ENCODE measurements at places on chromosomes 6 and 20.

DNA sequence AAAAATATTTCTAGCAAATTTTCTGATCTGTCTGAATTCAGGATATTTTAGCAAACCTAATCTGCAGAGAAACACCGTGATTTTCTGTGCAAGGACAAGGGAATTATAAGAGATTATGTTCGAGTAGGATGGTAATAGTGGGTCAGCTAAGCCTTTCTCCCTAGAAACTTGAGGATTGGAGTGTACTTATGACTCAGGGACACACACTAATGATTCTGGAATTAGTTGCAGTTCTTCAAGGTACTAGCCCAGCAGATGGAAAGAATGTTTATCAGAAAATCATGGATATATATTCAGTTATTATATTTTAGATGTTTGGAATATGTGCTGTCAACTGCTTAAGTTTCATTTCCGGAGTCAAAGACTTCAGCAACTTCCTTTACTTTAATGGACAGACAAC, 177.1 kb upstream of the MAP3K7 start:
- no peak for DNase-seq

GRCh38 chr6:124285146-124285545, 481.5 kb downstream of the NKAIN2 start:
- no peak for DNase-seq

GRCh38 chr6:164845773-164846172, 463.6 kb downstream of the C6orf118 start:
- no peak for DNase-seq

DNA sequence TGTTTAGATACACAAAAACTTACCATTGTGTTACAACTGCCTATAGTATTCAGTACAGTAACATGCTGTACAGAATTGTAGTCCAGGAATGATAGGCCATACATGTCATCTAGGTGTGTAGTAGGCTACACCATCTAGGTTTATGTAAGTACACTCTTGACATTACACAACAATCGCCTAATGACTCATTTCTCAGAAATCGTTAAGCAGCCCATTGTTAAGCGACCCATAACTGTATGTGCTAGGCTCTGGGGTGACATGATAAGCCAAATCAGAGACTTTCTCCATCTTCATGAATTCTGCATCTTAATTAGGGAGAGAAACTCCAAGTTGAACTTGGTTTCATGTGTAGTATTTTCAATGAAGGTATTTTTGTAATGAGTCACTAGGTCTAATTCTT, 17.2 kb downstream of the STK35 start:
- no peak for DNase-seq

DNA sequence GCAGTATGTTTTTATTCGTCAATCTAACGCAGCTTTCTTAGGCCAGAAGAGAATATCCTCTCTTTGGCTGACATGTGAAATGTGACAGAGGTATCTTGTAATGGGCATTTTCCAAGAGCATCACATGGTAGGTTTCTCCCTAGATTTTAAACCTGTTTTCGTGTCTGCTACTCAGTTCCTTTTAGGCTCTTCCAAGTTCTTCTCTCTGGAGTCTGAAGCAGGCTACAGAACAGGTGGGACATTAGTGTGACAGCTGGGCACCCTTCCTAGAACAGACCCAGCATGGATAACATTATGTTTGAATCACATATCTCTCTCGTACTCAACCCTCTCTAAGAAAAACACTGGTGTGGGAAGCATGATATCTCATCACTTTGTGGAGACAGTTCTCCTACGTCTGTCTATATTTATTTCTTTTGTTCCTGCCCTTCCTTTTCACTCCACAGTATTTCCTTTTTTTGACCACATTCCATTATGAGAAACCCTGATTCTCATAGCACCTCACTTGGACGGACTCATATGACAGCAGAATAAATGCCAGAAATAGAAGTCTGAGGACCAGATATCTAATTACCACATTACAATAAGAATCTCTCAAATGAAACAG, 263.4 kb downstream of the NKAIN2 start:
- DNase-seq: no peak

DNA sequence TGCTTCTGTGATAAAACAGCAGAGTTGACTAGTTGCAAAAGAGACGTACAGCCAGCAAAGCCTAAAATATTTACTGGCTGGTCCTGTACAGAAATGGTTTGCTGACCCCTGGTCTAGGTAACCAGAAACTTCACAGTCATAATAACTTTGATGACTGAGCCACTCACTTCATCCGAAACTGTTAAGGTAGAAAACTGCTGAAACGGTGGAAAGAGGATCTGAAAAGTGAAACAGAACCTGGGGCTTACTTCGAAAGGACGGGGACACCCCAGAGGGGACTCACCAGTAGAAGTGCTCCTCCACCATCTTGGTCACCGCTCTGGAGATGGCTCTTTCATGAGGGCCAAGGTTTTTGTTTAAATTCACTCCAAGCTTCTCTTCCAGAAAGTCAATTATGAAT, 16.4 kb downstream of the FAXC start:
- DNase-seq: no peak

DNA sequence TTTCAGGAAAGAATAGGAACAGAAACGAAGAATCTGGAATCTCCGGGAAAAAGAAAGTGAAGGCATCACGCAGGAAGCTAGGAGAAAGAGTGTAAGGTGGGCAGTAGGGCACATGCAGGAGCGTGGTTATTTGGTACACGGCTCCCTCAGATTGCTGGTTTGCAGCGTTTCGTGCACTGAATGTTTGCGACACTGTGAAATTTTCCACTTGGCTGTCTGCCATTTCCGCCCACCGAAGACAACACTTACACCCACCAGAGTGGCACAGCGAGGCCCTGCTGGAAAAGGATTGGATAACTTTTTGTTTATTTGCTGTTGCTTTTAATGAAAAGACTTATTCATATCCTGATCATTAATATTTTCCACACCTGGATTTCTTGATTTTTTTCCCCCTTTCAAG, 248.3 kb downstream of the GMPR start:
- DNase-seq: peak; percentile 25

DNA sequence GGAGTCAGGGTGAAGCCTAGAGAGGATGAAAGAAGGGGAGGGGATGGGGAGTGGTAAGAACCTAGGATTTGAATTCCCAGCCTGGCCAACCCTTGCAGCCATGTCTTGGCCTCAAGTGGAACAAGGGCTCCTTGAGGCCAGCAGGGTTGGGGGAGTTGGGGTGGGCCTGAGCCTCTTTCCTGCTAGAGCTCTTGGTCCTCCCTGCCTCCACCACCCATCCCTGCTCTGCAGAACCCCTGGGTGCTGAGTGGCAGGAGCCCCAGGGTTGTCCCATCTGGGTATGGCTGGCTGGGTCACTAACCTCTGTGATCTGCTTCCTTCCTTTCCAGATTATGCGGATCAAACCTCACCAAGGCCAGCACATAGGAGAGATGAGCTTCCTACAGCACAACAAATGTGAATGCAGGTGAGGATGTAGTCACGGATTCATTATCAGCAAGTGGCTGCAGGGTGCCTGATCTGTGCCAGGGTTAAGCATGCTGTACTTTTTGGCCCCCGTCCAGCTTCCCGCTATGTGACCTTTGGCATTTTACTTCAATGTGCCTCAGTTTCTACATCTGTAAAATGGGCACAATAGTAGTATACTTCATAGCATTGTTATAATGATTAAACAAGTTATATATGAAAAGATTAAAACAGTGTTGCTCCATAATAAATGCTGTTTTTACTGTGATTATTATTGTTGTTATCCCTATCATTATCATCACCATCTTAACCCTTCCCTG, 8.3 kb downstream of the VEGFA start:
- DNase-seq: no peak

DNA sequence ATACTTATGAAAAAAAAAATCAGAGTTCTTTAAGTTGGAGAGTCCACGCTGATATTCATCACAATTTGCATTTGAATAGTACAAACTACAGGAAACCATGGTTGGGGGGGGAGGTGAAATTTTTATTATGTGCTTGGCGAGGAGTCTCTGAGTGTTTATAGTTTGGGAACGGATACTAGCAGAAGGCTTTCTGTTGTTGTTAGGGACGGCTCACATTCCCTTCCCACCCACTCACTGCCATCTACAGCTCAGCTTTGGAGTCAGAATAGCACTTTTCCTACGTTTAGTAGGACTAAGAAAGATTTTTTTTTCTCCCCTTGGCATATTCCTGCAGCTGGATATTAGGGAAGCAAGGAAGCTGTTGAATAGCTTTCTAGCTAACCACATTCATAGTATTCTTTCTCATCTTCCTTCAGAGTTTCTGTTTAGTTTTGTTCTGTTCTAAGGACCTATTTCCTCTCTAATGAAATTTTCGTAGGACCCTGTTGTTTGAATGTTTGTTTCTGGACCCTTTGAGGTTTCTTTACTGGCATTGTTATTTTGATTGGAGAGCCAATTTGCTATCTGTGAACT, 235.1 kb upstream of the ZNF217 start:
- DNase-seq: no peak

GRCh38 chr6:169913096-169913638, 161.7 kb downstream of the ERMARD start:
- DNase-seq: no peak

- DNase-seq: peak; percentile 6
Observed at GRCh38 chr6:34284563-34285447, 36.0 kb upstream of the SMIM29 start.

DNA sequence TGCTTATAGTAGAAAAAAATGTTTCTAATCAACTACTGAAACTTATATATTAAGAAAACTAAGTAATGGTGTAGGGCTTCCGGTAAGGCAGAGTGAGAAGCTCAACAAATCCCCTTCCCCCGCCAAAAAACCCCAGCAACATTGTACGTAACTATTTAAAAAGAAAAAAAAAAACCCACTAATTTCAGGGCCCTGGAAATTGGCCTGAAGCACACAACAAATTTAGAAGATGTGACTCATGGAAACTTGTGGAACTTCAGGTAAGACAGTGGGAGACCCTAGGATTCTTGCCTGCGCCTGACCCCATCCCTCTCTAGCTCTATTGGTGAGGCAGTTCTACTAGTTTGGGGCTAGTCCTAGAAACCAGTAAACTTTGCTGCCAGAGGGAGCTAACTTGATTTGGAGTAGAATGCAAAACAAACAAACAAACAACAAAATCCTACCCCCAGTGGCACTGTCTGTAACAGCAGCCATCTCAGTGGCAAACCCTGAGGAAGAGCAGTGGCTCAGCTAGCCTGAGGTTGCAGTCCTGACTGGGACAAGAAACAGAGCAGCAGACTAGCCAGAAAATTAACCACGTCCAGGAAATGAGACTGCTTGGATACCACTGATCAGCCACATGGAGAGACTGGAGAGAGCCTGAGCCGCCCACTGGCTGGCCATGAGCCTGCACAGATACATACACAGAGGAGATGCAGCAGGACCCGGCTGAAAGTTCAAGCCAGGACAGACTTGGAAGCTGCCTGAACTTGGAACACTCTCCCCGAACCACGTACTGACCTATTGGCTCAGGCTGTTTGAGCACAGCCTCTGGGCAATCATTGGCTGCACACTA, 135.1 kb downstream of the TBXT start:
- DNase-seq: no peak

GRCh38 chr6:34473967-34474366, 8.1 kb downstream of the PACSIN1 start:
- no peak for DNase-seq

- DNase-seq: no peak
Observed at GRCh38 chr6:51459958-51460357, 627.5 kb downstream of the PKHD1 start.

GRCh38 chr6:25623879-25624278, 28.1 kb upstream of the SCGN start:
- no peak for DNase-seq

DNA sequence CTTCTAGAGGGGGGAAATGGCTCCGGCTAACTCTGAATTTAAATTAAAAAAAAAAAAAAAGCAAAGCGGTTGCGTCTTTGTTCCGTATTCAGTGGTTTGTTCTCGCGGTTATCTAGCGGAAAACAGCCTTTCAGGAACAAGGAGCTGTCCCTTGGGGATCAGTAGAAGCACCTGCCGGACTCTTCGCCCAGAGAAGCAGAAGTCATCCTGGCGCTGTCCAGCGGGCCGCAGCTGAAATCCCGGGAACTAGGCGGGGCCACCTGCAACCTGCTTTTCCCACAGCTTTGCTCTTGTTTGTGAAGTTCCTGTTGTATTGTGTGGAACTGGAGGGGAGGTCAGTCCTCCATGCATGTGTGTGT, 43.9 kb upstream of the GJE1 start:
- DNase-seq: no peak

DNA sequence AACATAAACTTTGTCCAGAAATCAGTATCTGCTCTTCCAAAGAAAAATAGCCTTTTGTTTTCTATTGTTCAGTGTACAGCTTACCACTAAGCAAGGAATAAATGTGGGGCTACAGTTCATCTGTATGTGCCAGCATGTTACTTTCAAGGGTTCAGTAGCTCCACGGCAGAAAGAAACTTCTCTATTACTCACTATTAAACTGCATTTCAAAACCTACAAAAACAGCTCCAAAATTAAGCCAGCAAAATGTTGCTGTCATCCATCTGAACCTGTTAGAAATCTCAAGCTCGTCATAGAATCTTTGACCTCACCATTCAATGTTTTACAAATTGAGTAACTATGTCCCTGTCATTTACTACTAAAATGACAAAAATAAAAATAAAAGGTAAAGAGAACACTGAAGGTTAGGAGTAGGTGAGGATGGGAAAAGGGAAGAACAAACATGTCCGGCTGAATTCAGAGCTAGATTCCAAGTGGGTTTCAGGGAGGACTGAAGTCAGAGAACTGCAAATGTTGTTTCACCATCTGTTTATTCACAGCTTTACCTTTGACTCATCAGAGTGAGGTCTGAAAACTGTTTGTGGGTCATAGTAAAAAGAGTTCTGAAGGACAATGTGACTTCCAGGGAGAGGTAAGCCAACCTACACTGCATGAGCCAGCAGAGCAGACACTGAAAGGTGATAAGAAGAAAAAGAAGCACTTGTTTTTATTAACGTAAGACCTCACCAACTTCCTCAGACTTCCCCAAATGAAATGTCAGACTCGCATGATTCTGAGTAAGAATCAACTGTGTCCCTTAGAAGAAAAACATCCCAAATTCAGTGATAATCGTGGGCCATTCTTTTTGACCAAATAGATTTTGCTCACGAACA, 62.0 kb downstream of the ATXN1 start:
- DNase-seq: no peak

GRCh38 chr6:163712566-163712961, 298.0 kb downstream of the QKI start:
- DNase-seq: no peak

GRCh38 chr6:160088069-160088783, 33.4 kb upstream of the SLC22A1 start:
- DNase-seq: peak; percentile 34

GRCh38 chr6:71457929-71458328, 169.3 kb downstream of the OGFRL1 start:
- DNase-seq: no peak
